ENCODE measurements at places on chromosomes 1 and 21.

GRCh38 chr1:234928642-234929041 is 200.0 kb downstream of the TOMM20 start:
- peaks cover 49% of the 10 kb centered on the region for H3K4me1 ChIP-seq
- no peak for DNase-seq
- no peaks in the 10 kb centered on the region for H3K36me3 ChIP-seq
- no peaks in the 10 kb centered on the region for H3K27me3 ChIP-seq
- no peak overlapping the region for H3K4me3 ChIP-seq
- no peak overlapping the region for H3K27ac ChIP-seq

GRCh38 chr1:99589186-99589636 is 56.7 kb upstream of the PALMD start:
- peaks cover 3% of the 10 kb centered on the region for H3K36me3 ChIP-seq
- peaks cover 33% of the 10 kb centered on the region for H3K4me1 ChIP-seq
- no peak for DNase-seq
- peak overlapping the region; percentile 97 for H3K27ac ChIP-seq

DNA sequence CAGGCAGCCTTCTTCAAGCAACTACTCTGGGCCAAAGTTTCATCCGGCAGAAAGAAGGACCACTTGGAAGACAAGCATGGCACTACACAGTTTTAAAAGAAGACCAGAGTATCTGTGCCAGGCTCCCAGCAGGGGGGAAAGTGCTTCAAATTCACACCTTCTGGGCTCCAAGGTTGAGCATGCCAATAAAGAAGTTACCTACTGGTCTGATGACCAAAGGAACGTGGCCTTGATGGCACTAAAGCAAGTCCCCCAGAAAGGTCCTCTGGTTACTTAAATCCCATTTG is 73.5 kb downstream of the CD46 start:
- H3K4me3 ChIP-seq = no peak overlapping the region
- H3K36me3 ChIP-seq = no peaks in the 10 kb centered on the region
- H3K27ac ChIP-seq = peak overlapping the region; percentile 62
- H3K4me1 ChIP-seq = peaks cover 48% of the 10 kb centered on the region
- H3K27me3 ChIP-seq = no peaks in the 10 kb centered on the region
- no peak for DNase-seq

DNA sequence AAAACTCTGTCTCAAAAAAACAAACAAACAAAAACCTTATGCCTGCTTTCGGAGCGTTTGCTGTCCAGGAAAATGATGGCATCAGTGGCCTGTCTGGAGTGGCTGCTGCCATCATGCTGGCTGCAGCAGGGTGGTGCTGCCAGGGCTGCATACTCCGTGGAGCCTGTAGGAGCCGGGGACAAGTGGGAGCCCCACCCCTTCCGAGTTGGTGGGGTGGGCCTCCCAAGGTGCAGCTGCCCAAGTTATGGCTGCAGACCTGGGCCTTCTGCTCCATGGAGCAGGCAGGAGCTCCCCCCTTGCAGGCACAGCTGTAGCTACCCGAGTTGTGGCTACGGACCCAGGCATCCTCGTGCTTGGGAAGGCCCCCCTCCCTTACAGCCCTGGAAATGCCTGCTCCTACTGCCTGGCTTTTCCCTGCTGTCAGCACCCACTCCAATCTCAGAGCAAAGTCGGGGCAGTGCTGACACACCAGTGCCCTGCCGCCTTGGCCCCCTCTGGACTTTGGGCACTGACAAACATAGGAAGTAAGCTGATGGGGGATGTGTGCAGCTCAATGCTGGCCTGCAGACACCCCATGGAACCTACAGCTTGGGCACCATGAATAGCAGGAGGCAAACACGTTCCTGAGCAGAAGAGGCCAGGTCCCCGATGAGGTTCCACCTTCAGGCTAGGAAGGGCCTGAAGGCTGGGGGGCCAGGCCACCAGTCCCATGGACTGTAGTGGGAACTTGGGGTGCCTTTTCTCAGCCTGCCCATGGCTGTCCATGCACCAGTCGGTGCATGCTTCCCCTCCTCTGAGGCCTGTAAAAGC is 60.4 kb downstream of the CC2D1B start:
- no peaks in the 10 kb centered on the region for H3K27me3 ChIP-seq
- H3K4me1 ChIP-seq = no peaks in the 10 kb centered on the region
- H3K27ac ChIP-seq = no peak overlapping the region
- no peak overlapping the region for H3K4me3 ChIP-seq
- peaks cover 7% of the 10 kb centered on the region for H3K36me3 ChIP-seq

DNA sequence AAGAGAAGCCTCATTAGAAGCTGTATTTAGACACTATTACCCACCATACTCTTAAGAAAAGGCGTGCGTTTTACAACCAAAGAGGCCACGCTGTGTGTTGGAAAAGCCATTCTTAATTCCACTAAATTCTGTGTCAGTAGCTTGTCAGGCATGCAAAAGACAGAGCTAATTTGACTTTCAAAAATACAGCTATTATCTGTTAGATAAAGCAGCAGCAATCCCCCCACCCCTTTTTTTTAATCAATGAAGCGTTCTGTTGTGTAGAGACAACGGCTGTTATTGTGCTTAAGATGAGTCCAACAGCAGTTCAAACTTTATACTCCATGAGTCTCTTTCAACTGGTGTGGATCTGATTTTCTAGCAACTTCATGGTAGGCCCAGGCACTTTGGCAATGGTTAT is 43.5 kb downstream of the PLA2G4A start:
- H3K27me3 ChIP-seq = no peaks in the 10 kb centered on the region
- no peak overlapping the region for H3K4me3 ChIP-seq
- no peaks in the 10 kb centered on the region for H3K36me3 ChIP-seq
- H3K27ac ChIP-seq = no peak overlapping the region
- no peak for DNase-seq
- H3K4me1 ChIP-seq = no peaks in the 10 kb centered on the region
